ENCODE measurements at places on chromosomes 5 and 9.

GRCh38 chr9:87497604-87498045, at the start of gene DAPK1:
DAPK1 (plus strand) TSS chr9:87497867; CDS start chr9:87499078, 1,211 bp downstream.
- peak; percentile 58 for DNase-seq

GRCh38 chr9:9914174-9914573, 698.6 kb downstream of the PTPRD start:
- no peak for DNase-seq

DNA sequence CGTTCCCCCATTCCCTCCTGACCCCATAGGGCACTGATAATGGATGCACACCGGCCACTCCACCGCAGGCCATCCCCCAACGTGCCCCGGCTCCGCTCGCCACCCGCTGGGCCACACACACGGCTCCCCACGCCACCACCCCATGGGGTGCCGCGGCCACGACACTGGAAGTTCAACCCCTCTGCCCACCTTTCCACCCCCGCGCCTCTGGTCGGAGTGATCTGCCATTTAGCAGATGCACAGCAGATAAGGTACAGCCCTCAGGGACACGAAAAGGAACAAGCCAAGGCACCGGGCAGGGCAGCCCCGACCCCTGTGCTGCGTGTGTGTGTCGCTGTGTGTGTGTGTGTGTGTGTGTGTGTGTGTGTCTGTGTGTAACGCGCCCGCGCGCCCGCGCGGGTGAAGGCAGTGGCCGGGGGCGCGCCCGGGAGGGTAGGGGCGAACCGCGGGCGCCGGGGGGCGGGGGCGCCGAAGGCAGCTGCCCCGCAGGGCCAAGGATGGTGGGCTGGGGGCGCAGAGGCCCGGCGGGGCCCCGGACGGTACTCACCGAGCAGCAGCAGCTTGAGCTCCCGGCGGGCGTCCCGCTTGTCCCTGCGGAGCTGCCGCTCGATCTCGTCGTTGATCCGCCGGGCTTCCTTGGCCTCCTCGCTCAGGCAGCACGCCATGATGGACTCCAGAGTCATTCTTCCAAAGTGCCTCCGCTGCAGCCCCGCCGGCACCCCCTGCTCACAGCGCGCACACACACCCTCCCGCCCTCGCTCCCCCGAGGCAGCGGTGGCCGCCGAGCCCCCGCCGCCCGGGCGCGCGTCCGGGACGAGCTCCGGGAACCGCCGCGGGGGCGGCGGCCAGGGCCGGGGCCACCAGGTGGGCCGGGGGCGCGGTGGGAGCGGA, 813 bp downstream of the GNAQ start:
- DNase-seq: peak; percentile 60

- no peak for DNase-seq
Measured at GRCh38 chr9:93096811-93097382, 880 bp downstream of the CARD19 start.

GRCh38 chr9:23603311-23603710, 222.7 kb downstream of the ELAVL2 start:
- no peak for DNase-seq

GRCh38 chr5:134223406-134224248, 2.2 kb downstream of the PPP2CA start:
- DNase-seq: peak; percentile 44

GRCh38 chr9:76658510-76659231, 105.6 kb upstream of the PCA3 start:
- DNase-seq: peak; percentile 79

GRCh38 chr5:58106754-58107410, 353.0 kb downstream of the PLK2 start:
- DNase-seq: peak; percentile 14

- no peak for DNase-seq
Measured at GRCh38 chr5:179313849-179314521, 31.3 kb downstream of the ADAMTS2 start.

GRCh38 chr5:1255081-1255561, 29.9 kb downstream of the SLC6A18 start:
- no peak for DNase-seq

DNA sequence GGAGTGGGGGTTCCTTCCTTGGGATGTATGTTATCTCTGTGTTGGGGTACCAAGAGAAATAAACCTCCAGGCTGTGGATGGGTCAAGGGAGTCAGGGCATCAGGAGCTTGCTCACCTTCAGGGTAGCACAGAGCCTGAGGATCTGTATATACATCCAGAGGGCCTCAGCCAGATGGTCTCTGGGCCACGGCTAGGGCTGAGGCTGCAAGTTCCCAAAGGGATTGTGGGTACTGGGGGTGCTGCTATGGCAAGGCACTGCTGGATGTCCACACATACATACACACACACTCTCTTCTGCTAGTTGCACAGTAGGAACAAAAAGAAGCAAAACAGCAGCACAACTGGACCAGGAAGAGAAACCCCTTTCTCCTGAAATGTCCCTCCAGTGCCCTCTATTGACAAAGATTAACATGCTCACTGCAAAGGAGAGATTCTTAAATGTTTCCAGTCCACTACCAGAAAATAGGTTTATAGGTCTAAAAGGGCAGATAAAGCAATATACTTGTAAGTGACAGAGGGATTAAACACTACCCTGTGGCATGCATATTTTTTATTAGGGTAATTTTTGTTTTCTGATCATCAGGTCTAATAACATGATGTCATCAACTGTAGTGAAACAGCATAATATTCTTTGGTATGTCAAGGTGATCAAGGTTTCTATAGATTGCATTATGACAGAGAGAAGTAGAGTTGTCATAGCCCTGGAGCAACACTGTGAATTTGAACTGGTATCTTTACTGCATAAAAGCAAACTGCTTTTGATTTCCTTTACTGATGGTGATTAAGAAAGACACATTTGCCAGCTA, 56.3 kb upstream of the KCNN2 start:
- peak; percentile 74 for DNase-seq

GRCh38 chr5:908172-908571, 15.5 kb downstream of the TRIP13 start:
- no peak for DNase-seq

DNA sequence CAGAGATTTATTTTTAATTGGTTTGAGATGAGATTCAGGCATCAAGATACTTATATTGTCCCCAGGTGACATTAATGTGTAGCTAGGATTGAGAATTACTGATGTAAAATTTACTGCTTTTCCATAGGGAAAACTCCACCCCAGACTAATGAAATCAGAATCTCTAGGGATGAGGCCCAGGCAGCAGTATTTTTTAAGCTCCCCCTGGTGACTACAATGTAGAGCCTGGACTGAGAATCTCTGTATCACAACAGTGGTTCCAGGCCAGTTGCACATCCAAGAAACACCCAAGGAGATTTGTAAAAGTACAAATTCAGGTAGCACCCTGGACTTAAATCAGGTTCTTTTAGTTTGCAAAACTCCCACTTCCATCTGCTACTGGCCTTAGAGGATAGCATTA, 185.7 kb downstream of the MARCHF11 start:
- DNase-seq: peak; percentile 38
